ENCODE measurements at places on chromosomes 2 and 18.

DNA sequence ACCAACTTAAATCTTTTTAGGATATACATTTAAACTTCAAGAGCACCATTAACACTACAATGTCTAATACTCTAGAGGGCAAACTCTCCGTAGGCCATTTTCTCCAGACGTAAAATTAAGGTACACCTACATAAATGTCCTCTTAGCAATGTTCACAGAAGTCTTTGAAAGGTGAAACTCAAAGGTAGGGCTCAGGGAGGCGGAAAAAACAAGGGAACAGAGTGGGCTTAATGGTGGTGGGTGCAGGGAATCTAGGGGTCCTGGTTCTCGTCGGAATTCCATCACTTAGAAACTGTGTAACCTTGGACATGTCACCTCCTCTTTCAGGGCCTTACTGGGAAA is 668 bp downstream of the NFU1 start:
- DNase-seq = no peak

DNA sequence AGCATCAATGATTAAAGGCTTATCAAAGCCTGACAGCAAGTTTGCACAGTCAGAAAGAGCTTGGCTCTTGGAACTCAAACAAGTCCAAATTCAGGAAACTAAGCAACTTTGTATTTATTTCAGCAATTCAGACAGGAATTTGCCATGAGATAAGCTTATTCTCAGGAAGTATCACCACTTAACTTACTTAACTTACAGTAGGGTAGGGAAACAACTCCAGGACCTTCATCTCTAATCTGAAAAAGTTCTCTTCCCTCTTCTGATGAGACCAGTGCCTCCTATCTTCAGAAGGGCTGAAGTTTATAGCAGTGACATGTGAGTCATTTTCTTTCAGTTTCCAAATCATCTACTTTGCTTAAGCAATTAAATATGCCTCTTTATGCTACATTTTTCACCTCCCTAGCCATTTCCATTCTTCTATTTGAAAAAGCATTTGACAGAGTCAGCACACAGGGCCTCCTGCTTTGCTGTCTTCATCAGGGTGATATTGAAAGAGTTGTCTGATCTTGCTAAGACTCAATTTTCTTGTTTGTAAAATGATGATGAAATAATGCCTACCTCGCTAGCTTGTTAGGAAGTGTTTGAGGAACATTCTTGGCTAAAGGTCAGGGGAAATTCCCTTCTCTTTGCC is 389.5 kb downstream of the RND3 start:
- no peak for DNase-seq

DNA sequence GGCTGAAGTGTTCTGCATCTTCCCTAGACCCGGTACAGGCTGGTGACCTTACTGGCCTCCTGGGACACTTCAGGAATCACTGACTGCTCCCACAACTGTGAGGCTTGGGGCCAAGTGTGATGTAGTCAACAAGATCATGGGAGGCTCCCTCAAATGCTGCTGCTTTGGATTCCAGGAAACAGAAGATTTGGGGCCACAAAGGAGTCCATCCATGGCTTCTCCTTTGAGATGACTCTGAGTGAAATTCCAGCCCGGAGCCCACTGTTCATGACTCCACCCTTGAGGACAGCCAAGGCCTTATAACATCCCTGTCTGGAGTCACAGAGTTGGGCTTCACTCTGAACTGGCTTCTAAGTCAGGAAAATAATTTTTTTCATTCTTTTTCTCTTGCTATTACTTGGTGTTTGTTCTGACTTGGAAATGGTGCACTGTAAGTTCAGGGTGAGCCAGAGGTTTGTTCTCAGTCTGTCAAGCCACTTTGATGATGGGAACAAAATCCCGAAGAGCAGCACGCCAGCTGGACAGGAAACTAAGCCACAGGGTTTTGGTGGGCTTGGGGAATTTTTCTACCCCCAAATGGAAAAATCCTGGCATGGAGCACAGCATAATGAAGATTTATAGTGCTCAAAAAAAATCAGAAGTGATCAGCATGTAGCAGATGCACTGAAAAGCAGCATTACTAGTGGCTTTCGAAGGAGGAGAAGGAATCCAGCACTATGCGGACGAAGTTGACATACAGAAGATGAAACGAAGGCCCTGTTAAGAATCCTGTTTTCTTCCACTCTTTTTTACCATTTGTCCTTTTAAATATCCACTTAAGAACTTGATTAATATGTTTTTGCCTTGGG is 98.1 kb upstream of the ZFP36L2 start:
- no peak for DNase-seq

GRCh38 chr2:10144771-10145518 is 22.4 kb downstream of the RRM2 start:
- no peak for DNase-seq

DNA sequence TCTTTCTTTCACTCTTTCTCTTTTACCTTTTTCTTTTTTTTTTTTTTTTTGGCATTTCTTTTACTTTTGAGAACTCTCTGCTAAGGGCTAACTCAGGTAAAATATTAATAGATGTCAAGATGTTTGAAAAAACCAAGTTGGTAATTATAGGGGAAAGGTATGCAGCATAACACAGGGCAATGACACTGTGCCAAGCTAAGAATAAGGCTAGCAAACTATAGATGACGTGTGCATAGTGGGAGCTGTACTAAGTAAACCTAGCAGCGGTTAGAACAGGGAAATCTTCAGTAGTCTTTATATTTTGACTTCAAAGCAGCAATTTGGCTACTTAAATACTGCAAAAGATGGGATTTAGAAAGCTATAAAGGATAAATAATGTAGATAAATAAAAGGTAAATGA is 415.4 kb upstream of the RGPD4 start:
- DNase-seq = no peak

- DNase-seq = no peak
Measured at GRCh38 chr18:27136208-27136535, 48.9 kb downstream of the CHST9 start.

DNA sequence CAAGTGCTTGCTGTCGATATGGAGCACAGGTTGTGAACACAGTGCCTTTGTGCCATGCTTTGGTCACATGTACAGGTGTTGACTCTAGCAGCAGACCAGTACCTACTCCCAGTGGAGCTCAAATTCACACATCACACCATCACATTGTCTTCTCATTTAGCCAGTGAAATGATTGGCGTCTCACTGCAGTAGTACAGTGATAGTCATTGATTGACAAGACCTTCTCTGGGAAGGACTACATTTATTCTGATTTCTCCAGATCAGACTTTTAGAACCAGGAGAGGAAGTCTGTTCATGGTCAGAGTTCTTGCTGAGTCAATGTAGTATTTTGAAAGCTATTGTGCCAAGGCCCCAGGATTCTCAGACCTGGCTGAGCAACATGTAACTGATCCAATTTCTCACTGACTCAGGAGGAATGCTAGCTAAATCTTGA is 75.2 kb downstream of the FMNL2 start:
- DNase-seq = no peak

DNA sequence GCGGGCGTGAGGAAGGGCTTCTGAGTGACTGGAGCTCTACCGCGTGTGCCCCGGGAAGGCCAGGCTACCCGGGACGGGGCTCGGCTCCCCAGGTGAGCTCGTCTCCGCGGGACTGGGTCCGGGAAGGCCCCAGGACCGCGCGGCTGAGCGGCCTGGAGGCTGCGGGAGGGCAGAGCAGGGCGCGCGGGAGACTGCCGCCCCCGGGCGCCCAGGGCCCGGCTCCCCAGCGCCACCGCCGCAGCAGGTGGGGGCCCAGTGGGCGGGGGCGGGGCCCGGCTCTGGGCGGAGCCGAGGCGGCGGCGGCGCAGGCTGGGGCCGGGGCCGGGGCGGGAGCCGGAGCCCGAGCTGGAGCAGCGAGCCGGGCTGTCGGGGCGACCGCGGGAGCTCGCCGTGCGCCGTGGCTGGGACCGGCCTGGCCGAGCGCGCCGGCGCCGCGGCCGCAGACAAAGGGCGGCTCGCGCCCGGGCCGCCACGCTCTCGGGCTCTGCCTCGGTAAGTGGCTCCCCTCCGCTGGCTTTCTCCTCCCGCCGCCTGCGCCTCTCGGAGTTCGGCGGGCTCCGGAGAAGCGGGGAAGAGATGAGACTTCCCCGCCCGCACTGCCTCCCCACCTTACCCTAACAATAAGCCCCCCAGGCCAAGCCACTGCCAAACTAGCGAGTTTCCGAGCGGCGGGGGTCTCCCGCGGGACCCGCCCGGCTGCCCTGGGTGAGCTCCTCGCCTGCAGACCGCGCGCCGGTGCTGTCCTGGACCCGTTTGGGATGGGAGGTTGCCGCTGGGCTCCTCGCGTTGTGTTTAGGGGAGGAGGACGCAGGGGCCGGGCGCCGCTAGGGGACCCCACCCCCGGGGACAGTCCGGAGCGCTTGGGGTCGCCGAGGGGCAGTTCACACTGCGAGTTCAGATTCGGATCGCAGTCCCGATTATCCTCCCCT is at the start of gene MAPK4:
MAPK4 (plus strand) TSS at position 336 of the 929 bp plus-strand sequence. CDS start 103,872 bp downstream, outside the sequence.
- DNase-seq = no peak

DNA sequence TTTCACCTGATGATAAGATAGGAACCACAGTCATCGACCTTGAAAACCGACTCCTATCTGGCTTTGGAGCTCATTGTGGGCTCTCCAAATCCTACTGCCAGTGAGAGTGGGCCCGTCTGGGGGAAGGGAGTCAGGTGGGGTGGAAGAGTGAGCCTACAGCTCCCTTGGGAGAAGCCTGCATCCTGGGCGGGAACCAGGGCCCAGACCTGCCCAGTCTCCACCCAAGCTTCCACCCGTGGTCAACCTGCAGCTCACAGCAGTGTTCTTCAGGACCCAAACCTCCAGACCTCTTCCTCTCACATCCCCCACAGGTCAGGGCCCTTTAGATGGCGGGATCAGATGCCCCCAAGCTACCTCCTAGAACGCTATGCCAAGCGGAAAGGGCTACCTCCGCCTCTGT is 40.2 kb downstream of the LMAN2L start:
- no peak for DNase-seq

- no peak for DNase-seq
Measured at GRCh38 chr2:233288663-233289062, 19.0 kb upstream of the SAG start.

GRCh38 chr2:100630473-100630977 is 67.7 kb downstream of the PDCL3 start:
- no peak for DNase-seq

DNA sequence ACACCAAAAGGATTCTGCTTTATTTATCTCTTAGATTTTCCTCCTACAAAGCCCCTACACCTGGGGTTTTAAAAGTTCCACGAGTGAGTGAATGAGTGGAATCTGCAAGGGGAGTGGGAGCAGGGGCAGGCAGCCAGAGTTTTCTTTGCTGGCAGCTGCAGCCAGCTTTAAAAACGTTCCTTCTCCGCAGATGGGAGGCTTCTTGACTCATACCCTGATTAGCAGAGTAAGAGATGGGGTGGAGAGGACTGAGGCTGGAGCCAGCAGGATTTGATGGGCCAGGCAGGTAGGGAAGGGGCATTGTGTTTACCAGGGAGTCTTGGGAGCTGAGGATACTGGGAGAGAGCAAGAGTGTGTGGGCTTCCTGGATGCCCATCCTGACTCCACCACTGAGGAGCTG is 99.6 kb upstream of the TNP1 start:
- DNase-seq = no peak

- no peak for DNase-seq
Measured at GRCh38 chr2:99648178-99648844, 158.5 kb upstream of the REV1 start.

DNA sequence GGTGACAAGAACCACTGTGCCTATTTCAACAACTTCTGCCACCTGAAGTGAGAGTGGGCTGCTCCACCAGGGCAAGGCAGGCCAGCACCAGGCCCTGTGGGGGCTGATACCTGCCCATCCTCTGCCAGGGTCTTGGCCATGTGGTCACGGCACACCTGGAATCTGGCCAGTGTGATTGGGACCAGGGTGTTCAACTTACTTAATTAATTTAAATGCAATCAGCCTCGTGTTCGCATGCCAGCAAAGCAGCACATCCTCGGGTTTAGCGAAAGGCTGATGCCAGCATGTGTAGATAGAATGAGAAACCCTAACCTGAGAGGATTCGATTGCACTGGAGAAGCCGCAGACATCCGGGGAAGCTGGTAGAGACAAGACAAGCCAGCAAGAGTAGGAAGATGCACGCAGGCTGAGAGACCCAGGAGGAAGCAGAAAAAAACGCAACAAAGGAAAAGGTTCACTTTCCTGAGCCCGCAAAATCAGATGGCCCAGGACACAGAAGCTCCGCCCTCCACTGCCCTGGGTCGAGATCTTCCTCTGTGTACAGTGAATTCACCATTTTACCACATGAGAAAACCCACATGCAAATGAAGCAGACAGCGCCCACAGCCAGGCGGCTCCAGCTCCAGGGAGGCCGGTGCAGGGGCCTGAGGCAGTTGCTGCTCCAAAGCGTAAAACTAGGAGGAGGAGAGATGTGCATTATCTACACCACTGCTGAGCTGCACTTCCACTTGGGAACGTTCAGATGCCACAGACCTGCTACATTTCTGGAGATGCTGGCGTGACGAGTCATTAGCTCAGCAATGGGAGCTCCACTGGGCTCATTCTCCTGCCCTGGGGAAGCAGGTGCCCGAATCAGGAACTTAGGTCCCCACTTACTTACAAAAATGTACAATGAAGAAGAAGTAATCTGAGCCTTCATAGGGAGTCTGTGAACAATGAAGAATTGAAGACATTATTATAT is 92.1 kb downstream of the TMEM18 start:
- no peak for DNase-seq

- no peak for DNase-seq
Measured at GRCh38 chr2:18132697-18133096, 254.2 kb downstream of the KCNS3 start.

- no peak for DNase-seq
Measured at GRCh38 chr2:18159896-18160295, 281.4 kb downstream of the KCNS3 start.

GRCh38 chr2:169715379-169716237 is 18.0 kb upstream of the KLHL23 start:
- no peak for DNase-seq

DNA sequence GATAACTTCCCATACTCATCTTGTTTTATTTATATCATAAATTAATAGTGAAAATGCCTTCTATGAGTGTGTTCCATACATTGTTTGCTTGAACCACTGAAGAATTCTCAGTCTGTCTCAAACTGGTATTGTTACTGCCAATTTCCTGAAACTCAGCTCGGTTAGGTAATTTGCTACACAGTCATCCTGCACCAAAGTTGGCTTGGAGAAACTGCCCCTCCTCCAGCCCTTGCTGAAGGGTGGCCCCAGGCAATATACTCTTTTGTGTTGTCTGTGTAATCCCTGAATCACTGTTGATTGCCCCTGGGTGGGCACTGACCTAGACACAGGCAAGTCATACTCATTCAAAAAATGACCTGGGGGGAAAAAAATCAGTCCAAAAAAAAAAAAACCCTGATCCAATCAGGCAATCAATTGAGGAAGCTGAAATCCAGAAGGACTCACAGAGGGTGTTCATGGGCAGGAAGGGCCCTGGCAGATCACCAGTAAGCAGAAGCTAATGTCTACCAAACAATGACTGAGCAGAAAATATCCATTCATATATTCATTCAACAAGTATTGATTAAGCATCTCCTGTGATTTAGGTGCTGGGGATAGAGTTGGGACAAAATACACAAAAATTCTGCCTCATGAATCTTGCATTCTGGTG is 3.8 kb upstream of the SESTD1 start:
- DNase-seq = no peak

- DNase-seq = peak; percentile 17
Measured at GRCh38 chr2:109290887-109291643, 162.1 kb downstream of the SH3RF3 start.

- no peak for DNase-seq
Measured at GRCh38 chr2:125004106-125004800, 979.2 kb downstream of the CNTNAP5 start.

- no peak for DNase-seq
Measured at GRCh38 chr18:4658804-4659203, 203.7 kb upstream of the DLGAP1 start.

GRCh38 chr18:25896178-25896780 is 194.1 kb downstream of the SS18 start:
- no peak for DNase-seq
